HFF-Myc (cell line): ENCODE measurements at places on chromosomes 6 and 20.

GRCh38 chr6:158411998-158412397 lies 99.7 kb downstream of the TULP4 start:
- no peak for DNase-seq

GRCh38 chr20:12177657-12178293 lies 260.1 kb downstream of the BTBD3 start:
- DNase-seq: no peak

DNA sequence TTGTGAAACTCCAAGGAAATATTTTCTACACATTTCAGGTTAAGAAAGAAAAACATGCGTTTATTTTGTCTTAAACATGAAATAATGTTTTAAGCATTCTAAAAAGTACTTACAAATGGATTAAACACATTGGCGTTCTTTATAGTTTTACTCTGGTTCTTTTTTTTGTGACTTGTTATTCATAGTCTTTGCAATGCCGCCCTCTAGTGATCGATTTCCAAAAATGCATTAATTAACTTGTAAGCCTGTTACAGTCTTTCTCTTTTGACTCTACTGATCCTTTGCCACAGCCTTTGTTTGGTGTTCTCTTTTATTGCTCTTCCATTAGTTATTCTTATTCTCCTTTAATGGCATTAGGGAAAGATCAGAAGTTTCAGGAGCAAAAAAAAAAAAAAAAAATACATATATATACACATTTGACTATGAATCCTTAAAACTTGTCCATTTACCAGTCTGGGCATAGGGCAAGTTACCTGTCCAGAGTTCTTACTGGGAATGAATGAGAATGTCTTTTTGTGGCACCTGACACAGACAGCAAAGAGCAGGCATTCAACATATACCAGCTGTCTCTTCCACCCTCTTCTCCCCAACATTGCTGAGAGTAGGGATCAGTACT lies 59.9 kb downstream of the MACROD2 start:
- DNase-seq: peak; percentile 48

- no peak for DNase-seq
These were observed 12.8 kb upstream of the TP53TG5 start for GRCh38 chr20:45390931-45391330.

DNA sequence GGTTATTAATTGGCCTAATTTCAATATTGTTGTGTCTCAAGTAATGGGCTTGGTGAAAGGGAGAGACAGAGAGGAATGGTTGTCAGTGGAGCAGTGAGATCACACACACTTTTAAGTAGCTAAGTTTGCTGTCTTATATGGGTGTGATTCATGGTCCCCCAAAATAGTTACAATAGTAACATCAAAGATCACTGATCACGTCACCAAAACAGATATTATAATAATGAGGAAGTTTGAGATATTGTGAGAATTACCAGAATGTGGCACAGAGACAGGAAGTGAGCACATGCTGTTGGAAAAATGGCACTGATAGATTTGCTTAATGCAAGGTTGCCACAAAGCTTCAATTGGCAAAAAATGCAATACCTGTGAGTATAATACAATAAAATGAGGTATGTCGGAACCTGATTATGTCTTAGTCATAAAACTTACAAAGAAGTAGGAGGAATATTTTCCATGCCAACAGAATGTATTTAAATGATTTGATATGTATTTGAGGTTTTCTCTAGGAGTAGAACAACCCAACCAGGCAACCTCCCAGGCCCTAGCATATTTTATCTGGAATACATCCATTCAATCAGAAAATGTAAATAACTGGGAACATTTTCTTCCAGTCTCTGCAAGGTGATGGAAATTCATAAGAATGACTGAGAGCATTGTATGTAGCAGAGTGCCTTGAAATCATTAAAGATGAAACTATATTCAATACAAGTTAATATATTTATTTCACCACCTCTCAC lies 167.8 kb downstream of the CARMIL1 start:
- no peak for DNase-seq

DNA sequence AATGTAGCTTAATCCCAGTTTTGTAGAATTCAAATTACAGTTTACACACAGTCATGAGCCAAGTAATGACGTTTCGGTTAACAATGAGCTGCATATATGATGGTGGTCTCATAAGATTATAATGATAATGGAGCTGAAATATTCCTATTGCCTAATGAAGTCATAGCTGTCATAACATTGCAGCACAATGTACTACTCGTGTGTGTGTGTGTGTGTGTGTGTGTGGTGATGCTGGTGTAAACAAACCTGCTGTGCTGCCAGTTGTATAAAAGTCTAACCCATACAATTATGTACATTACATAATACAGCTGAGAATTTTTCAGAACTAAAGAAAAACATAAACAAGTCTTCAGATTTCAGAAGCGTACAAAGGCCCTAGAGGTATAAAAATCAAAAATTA lies 66.7 kb upstream of the ARID1B start:
- DNase-seq: no peak

DNA sequence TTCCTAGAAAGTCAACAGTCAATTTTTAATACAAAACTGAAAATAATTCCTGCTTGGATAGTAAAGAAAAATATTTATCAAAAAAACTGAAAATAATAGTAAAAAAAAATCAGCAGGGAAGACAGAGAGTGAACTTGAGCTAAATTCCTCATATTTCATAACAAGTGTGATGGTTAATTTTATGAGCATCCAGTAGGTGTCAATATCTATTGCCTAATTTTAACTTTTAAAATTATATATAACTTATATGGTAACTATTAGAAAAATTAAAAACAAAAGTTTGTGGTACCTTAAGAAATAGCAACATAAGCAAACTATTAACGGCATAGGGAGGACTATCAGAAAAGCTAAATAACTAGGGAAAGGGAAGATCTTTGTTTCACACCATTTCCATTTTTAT lies 2.1 kb downstream of the EPM2A start:
- no peak for DNase-seq

- DNase-seq: no peak
These were observed 28.1 kb upstream of the FOXP4 start for GRCh38 chr6:41518118-41518517.

- DNase-seq: no peak
These were observed 585.5 kb upstream of the ADGRB3 start for GRCh38 chr6:68049562-68049961.

DNA sequence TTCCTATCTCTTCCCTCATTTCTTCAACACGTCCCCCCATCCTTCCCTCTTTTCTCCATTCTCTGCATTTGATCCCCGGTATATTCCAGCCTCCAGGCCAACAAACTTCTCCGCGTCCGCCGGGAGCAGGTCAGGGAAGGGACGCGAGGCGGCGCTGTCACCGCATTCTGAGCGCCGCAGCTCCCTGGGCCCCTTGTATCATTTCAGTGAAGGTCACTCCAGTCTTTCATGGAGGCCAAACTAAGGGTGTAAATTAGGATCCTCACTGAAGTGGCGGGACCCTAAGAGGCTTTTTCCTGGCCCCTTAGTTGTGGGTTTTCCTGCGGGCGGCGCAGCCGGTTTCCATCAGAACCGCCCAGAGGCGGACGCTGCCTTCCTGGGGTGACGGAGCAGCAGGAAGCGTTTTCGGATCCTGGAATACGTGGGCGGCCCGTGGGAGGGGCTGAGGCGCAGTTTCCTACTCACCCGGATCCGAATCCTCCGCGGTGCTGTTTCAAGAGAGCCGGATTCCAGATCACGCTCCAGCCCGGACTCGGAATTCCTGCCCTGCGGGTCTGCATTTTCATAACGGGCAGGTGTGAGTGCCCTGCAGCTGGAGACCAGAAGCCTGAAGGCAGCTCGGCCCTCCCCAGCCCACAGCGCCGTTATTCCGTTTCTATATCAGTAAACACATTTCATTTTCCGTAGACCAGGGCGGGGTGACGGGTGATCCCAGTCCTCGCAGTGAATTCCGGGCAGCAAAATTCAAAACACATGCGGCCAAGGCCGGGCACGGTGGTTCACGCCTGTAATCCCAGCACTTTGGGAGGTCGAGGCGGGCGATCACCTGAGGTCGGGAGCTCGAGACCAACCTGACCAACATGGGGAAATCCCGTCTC lies 3.6 kb upstream of the MICA start:
- DNase-seq: peak; percentile 61

DNA sequence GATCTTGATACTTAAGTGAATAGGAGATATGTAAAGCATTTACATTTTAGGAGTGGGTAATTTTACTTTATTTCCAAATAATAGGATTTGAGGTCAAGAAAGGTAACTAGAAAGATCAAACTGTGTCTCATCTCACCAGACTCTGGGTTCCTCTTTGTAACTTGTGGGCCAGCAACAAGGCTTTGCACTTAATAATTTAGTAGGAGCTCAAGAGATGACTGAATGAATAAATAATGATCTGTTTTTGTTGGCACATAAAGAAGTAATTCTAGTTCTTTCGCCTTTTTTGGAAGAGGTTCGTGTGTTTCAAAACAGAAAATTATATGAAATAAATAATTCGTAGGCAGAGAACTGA lies 67.4 kb upstream of the FABP7 start:
- DNase-seq: no peak

DNA sequence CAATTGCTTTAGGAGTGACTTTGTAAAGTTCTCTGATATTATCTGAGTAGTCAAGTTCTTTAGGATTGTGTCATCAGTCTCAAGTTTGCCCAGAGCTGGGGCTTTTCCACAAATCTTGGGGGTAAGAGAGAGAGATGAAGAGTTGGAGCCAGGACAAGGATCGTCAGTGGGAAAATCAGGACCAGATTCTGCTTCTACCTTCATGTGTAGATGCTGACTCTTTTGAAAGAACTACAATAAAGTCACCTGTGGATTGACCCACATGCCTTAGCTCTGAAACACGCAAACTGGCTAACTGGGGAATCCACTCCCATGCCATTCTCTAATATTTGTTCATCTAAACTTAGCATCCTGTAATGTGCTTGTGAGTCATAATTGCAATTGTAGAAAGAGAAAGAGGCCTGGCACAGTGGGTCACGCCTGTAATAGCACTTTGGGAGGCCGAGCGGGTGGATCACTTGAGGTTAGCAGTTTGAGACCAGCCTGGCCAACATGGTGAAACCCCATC lies 15.6 kb upstream of the BICRAL start:
- no peak for DNase-seq

- no peak for DNase-seq
These were observed 521 bp upstream of the RAD21L1 start for GRCh38 chr20:1225263-1225782.

DNA sequence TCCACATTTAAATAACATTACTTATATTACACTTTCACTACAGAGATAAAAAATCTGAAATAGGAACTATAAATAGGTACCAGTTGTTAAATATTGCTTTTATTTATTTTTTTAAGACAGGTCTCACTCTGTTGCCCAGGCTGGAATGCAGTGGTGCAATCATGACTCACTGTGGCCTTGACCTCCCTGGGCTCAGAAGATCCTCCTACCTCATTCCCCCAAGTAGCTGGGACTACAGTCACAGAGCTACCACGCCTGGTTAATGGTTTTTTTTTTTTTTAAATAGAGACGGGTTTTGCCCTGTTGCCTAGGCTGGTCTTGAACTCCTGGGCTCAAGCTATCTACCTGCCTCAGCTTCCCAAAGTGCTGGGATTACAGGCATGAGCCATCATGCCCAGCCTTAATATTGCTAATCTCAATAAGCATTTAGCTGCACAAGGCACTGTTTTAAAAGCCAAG lies 17.3 kb downstream of the EEF1E1 start:
- peak; percentile 76 for DNase-seq

DNA sequence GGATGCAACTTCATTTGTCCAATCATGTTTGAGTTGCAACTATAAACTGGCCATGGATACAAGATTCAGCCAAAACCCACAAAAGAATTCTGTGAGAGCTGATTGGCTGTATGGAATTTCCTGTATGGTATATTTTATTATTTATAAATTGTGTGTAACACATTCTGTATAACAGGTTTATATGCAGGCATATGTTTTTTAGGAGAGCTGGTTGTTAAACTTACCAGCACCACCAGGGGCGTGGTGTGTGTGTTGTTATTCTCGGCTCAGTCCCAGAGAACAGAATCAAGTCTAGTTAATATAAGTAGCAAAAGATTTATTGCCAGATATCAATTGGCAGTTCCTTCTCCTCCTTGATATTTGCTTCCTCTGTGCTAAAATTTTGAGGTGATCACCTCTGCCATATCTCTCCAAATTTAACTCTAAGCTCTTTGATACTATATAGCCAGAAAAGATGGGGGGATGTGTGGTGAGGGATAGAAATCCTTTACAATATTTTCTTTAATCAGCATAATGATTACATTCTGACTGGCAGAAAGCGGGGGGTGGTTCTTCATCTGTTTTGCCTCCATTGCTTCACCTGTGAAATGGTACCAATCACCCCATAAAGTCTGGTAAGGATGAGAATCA lies 22.9 kb downstream of the CNBD2 start:
- no peak for DNase-seq

- DNase-seq: no peak
These were observed at the start of gene GPLD1 for GRCh38 chr6:24489470-24489869. GPLD1 (minus strand) TSS chr6:24489578; CDS start chr6:24489511, 67 bp downstream.

- DNase-seq: no peak
These were observed 138.4 kb downstream of the KCNQ5 start for GRCh38 chr6:72760114-72760793.
